AG04450 (cell line): ENCODE measurements at places on chromosomes 4 and X. TPM values are rescaled to one million over a fixed set of nuclear protein-coding genes. Genes with fewer than 3 reads are reported as not detected.

- DNase-seq, result no peak
These were observed 190.8 kb upstream of the GK2 start for GRCh38 chr4:79598801-79599200.

DNA sequence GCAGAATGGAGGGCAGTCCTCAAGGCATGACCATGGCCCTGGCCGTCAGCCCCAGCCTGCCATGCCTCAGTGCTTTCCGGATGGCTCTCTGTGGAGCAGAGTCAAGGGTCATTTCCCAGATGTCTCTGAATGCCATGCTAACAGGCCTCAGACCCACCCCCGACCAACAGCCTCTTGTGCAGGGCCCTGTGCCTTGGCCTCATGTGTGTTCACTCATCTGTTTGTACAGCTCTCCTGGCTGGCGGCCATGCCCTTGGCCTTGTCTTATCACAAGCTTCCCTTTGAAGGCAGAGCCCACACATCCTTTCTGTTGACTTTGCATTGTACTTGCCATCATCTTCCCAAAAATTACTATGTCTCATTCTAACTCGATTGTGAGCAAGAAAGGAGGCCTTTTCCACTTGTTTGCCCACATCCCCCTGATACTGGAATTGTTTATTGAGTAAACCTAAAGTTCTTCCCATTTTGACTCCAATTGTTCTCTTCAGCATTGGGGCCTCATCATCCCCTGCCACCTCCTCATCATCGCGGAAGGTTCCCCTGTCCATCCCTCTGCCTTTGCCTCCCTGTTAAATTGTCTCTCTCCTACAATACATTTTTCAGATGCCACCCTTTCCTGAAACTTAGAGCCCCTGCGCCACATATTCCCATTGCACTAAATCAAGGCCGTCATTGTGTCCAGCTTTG is 6.3 kb downstream of the CA5B start:
- DNase-seq, result no peak

DNA sequence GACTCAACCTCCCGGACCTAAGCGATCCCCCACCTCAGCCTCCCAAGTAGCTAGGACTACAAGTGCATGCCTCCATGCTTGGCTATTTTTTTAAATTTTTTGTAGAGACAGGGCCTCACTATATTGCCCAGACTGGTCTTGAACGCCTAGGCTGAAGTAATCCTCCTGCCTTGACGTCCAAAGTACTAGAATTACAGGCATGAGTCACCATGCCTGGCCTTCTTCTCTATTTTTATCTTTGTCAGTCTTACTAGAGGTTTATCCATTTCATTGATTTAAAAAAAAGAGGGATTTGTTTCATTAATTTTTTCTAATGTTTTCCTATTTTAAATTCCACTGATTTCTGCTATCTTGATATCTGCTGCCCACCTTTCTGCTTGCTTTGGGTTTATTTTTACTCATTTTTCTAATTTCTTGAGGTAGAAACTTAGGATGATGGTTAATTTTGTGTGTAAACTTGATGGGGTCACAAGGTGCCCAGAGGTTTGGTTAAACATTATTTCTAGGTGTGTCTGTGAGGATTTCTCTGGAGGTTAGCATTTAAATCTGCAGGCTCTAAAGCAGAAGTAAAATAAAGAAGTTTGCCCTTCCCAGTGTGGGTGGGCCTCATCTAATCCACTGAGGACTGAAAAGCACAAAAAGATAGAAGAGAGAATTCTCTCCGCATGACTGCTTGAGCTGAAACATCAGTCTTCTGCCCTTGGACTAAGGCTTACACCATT is 116.2 kb upstream of the DCLK2 start:
- DNase-seq, result peak; percentile 13

The GPRASP2 gene
- polyA plus RNA-seq, result 12.0 and 15.7 TPM in 2 replicates

DNA sequence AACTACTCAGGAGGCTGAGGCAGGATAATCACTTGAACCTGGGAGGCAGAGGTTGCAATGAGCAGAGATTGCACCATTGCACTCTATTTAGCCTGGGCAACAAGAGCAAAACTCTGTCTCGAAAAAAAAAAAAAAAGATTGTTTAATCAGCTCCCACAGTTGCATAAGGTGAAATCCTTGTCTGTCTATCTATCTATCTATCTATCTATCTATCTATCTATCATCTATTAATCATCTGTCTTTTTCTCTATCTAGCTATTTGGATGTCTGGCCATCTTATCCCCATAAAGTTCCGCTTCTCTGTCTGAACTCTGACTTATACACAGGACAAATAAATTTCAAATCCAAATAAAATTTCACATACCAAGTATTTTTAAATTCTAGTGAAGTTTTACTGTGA is 223.2 kb upstream of the PGRMC2 start:
- DNase-seq, result no peak

DNA sequence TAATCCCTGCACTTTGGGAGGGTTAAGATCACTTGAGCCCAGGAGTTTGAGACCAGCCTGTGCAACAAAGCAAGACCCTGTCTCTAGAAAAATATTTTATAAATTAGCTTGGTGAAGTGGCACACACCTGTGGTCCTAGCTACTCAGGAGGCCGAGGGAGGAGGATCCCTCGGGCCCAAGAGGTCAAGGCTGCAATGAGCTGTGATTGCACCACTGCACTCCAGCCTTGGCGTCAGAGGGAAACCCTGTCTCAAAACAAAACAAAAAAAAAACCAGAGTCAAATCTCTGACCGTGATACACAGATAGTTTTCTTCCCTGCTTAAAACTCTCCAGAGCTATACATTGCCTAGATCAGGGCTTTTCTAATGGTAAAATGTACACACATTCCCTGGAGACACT is 53.5 kb downstream of the CHST7 start:
- DNase-seq, result no peak

DNA sequence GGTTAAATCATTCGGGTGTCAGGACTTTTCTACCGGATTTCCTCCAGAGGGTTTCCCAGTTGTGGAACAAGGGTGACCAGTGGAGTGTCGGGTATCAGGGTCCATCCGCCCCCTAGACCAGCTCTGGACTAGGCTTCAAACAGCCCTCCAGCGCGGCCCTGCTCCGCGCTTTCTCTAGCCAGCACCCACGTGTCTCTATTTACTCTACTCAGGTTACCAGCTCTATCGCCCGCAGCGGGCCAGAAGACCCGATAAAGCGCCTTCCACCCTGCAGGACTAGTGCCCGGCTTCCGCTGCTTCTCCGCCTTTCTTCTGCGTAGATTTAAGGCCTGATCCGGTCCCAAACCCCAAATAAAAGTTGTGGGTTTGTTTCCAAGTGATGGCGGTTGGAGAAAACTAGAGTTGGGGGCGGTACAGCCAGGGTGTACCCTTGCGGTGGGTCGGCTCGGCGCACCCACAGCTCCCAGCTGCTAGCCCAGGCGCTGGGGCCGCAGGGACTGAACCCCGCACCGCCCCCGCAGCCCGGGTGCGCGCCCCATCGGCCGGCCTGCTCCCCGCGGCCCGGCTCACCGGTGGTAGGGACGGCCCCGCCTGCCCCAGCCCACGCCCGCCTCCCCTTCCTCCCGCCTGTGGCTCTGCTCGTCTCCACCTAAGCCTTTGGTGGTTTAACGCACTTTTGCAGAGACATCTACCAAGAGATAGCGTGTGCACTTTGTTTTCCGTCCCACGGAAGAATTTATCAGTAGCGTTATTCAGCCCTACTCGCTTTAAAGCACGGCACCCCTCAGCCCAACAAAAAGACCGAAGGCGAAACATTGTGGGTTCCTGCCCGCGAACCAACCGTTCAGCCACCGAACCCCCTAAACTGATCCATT is 2.1 kb downstream of the LEF1 start:
- DNase-seq, result no peak

The CT45A2 gene
- polyA plus RNA-seq, result not detected in 2 replicates

DNA sequence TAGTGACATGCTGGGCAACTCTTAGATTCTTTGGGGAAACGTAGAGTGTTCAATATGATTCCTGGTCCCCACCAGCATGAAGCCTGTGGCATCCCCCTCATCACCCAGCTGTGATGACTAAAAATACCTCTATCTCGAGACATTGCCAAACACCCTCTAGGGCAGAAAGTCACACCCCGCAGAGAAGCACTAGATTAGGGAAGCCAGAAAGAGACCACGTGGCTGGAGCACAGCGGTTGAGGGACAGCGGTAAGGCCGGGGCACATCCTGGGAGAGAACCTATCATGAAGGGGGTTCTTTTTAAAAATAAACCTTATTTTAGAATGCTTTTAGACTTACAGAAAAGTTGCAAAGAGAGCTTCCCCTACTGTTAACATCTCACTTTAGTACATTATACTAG is 11.0 kb downstream of the FAT1 start:
- no peak for DNase-seq

- no peak for DNase-seq
These were observed 14.5 kb downstream of the TNIP2 start for GRCh38 chr4:2741626-2742025.

The NOCT gene
- 5.8 and 6.7 TPM in 2 replicates for polyA plus RNA-seq

GRCh38 chr4:153260132-153260531 is 55.9 kb downstream of the TRIM2 start:
- DNase-seq, result no peak
